A549 treated with ZK216348 at 1 μM for 4 hours (cell line): ENCODE measurements at places on chromosomes 12 and 14. TPM values are rescaled to one million over a fixed set of nuclear protein-coding genes. Genes with fewer than 3 reads are reported as not detected.

The CFAP54 gene
- total RNA-seq = 1.3 to 1.6 TPM (median 1.4 TPM) in 5 replicates

The ASCL1 gene
- total RNA-seq = not detected in 5 replicates

The GALNT9 gene
- 2.2 to 6.4 TPM (median 5.7 TPM) in 5 replicates for total RNA-seq

The IFI27L2 gene
- 46.1 to 56.7 TPM (median 53.0 TPM) in 5 replicates for total RNA-seq

The CCDC196 gene
- not detected in 5 replicates for total RNA-seq

The HNF1A gene
- total RNA-seq = 2.8 to 6.8 TPM (median 5.6 TPM) in 5 replicates

The LHX5 gene
- total RNA-seq = not detected in 5 replicates

The GPR162 gene
- total RNA-seq = 0.39 to 0.87 TPM (median 0.56 TPM) in 5 replicates

The EXD2 gene
- 12.4 to 15.0 TPM (median 12.8 TPM) in 5 replicates for total RNA-seq

The ZNF26 gene
- 6.8 to 10.0 TPM (median 7.6 TPM) in 5 replicates for total RNA-seq

The SERPINA9 gene
- total RNA-seq = not detected in 5 replicates

The TXNDC16 gene
- 0.78 to 1.4 TPM (median 1.0 TPM) in 5 replicates for total RNA-seq

The PITPNM2 gene
- 9.6 to 24.8 TPM (median 20.2 TPM) in 5 replicates for total RNA-seq

The ERP27 gene
- total RNA-seq = not detected in 5 replicates
